ENCODE measurements at places on chromosomes 16 and 17.

DNA sequence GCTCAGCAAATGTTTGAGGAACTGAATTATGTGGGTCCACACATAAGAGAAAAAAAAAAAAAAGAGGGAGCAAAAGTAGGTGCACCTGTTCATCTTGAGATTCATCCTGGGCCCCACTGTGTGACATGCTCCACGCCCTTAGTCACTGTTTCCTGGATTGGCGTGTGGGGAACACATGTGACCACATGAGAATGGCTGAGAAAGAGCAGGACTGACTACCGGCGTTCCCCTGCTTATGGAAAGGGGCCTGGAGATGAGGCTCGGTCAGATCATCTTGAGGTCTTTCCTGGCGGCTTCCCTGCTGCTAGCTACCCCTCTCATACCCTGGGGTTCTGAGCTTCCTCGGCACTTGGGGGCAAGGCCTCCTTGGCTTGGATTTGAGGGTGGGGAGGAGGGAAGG is 3.9 kb downstream of the DEXI start:
- no peak for DNase-seq

DNA sequence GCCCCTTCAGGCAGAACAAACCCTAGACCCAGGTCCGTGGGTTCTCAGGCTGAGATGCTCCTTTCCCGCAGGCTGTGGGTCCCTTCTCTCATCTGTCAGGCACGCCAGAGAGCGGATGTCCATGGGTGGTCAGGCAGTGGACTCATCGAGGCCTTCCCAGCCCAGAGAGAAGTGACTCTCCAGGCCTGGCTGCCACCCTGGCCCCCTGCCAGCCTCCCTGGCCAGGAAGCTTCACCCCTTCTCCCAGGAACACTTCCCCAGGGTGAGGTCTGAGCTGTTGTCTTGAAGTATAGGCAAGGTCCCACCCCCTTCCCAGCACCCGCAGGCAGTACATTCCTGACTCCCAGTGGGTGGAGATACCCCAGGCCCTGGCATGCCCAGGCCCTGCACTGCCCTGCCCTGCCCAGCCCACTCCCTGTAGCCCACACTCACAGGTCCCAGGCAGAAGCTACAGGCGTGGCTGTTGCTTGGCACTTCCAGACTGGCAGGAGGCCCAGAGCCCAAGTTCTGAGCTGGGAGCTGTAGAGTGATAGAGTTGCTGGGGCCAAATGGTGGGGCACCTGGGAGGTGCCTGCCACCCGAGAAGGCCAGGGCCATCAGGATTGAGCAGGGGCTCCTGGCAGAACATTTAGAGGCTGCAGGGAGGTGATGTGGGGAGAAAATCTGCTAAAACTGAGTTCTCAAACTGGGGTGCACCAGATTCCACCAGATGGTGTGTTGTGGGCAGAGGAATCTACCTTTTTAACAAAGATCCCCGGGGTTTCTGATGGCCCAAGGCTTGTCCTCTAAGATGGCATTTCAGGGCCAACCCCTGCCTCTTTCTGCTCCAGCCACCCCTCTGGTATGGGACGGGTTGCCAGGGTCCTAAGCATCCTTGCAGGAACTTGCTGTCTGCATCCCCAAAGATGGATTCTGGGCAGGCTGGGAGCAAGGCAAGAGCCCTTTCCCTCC is 6.7 kb downstream of the ITGA3 start:
- DNase-seq = peak; percentile 97

GRCh38 chr16:69852815-69853214 is 90.7 kb downstream of the WWP2 start:
- DNase-seq = no peak

DNA sequence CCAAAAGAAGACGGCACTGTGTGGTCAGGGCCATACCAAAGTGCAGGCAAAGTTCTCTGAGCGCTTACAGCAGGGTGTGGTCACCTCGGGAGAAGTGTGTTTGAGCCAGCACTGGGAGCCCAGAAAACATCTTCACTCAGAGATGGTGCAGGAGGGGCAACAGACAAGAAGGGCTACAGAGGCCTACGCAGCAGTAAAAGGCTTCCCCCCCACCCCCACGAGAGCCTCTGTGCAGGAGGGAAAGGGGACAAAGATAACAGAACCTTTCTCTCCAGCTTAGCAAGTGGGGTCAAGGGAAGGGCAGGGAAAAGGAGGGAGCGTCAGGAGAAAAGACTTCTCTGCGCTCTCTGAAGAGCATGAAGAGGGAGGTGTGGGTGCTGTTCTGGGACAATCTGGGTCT is 2.8 kb downstream of the VAT1 start:
- DNase-seq = peak; percentile 81

- DNase-seq = no peak
Measured at GRCh38 chr17:32654324-32654723, 167.5 kb downstream of the CDK5R1 start.

- DNase-seq = peak; percentile 19
Measured at GRCh38 chr17:38325221-38325851, 18.4 kb downstream of the GPR179 start.

DNA sequence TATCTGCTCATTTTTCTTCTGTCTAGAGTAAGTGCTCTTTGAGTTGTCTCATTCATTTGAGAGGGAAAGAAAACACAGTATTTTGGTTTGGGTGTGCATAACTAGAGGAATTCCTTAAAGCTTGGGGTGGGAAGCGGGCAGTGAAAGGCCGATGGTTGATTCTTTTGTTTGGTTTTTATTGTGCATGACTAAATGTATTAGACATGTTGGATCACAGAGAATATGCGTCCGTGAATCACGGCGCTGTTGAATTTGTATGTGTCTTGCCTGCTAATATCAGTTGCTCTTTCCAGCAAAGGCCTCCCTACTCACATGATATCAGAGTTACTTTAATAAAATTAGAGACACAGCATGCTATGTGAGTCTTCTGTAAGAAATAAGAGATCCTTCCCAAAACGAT is 180.0 kb downstream of the CHD9NB start:
- no peak for DNase-seq

- DNase-seq = no peak
Measured at GRCh38 chr16:65126845-65127624, 5.2 kb upstream of the CDH11 start.

DNA sequence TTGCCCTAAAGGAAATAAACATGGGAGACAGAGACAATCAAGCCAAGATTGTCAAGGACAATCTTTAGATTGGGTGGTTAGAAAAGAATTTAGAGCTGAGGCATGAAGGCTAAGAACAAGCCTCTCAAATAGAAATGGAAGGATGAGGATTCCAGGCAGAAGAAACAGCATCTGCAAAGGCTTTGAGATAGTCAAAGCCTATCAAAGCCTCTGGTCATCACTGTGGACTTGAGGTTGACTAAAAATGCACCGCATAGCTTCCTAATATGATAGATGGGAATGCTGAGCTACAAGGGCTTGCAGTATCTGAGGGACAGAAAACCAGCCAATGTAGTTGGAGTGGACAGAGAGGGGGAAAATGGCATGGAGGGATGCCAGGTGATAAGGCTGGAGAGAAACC is 109.8 kb upstream of the FAM20A start:
- DNase-seq = no peak

GRCh38 chr17:40793832-40794231 is 5.9 kb downstream of the KRT28 start:
- no peak for DNase-seq

DNA sequence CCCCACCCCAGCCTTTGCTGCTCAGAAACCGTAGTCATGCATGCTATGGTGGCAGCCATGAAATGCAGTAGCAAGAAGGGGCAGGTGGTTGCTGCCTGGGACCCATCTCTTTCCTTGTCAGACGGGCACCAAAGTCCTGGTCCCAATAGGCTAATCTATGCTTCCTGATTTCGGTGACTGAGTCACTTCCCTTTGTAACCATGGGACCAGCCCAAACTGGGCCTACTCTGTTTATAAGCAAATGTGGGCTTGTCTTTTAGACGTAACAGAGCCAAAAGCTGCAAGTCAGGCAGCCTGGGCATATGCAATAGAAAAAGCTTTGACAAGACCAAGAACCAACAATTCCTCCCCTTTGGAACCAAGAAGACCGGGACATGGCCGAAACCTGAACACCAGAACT is 99.1 kb upstream of the RBBP6 start:
- no peak for DNase-seq

DNA sequence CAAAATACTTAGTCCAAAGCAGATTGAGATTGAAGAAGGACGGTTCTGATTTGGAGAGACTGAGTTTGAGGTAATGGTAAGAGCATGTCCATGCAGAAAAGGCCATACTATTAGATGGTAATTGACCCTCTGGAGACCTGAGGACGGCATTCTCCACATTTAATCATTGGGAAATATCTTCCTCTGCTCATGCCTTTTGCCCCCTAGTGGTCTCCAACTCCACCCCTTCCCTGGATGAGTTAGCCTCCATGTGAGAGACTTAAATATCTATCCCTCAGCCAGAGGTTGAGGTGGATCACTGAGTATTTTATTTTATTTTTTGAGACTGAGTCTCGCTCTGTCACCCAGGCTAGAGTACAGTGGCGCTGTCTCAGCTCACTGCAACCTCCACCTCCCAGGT is 10.4 kb upstream of the OR3A1 start:
- DNase-seq = no peak

DNA sequence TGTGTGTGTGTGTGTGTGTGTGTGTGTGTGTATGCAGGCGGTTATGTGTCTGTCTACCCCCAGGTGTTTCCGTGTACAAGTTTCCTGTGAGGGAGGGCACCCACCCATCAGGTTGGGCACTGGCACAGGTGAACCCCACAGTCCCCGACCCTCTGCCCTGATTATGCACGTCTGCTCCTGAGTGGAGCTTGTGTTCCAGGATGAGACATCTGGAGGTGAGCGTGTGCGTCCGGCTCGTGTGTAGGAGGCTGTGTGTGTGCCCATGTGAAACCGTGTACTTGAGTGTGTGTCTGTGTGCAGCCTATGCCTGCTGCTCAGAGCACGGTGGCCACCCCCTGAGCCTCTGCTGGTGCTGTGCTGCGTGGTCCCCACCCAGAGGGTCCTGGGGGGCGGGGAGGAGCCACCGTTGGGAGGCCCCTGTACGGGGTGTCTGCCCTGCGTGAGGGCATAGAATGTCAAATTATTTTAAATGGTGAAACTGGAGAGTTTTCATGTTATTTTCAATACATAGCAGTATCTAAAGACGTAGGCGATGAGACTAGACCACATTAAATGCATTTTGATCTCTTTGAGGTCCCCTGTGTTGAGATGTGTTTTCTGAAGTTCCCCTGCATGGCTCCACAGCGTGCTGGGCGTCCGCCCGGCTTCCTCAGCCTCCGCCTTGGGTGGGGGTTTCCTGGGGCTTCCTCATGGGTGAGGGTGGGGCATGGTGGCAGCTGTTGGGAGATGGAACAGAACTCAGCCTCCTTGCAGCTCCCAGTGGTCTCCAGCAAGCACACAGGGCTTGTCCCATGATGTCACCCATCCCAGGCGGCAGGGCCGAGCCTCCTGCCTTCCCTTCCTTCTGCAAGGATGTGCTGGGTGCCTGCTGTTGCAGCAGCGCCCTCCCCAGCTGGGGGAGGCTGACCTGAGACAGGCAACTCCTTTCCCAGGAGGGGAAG is 43.4 kb downstream of the KCNJ12 start:
- DNase-seq = peak; percentile 85

- DNase-seq = no peak
Measured at GRCh38 chr17:66379996-66380395, 77.6 kb downstream of the PRKCA start.

GRCh38 chr16:23597003-23597756 is 1.1 kb upstream of the NDUFAB1 start:
- DNase-seq = no peak

DNA sequence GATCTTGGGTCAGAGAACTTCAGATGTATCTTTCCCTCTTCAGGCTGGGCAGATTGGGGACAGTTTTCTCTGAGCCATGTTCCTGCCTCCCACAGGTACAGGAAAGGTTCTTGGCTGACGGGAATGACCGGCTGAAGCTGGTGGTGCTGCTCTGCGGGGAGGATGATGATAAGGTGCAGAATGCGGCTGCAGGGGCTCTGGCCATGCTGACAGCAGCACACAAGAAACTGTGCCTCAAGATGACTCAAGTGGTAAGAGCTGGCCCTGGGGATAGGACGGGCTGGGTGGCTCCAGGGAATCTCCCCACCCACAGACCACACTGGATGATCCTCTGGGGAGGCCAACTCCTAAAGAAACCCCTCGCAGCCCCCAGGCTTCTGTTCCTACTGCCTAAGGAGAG is 10.9 kb downstream of the SLC35G3 start:
- DNase-seq = no peak

DNA sequence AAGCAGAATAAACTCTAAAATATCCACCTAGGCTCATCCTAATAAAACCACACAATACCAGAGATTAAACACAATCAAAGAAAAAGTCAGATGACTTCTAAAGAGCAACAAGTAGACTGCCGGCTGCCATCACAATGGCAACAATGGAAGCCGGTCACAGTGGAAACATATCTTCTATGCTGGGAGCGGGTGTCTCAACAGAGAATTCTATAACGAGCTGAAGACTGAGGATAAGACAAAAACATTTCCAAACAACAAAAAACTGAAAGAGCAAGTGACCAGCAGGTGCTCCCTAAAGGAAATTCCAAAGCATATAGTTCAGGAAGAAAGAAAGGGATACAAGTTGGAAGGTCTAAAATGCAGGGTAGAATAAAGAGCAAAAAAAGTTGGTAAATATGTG is 8.9 kb downstream of the NSMCE1 start:
- no peak for DNase-seq

DNA sequence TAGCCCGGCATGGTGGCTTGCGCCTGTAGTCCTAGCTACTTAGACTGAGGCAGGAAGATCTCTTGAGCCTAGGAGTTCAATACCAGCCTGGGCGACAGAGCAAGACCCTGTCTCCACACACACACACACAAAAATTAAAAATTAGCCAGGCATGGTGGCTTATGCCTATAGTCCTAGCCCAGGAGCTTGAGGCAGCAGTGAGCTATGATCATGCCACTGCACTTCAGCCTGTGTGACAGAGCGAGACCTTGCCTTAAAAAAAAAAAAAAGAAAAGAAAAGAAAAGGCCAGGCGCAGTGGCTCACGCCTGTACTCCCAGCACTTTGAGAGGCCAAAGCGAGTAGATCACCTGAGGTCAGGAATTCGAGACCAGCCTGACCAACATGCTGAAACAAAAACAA is 23.9 kb downstream of the C17orf75 start:
- no peak for DNase-seq

DNA sequence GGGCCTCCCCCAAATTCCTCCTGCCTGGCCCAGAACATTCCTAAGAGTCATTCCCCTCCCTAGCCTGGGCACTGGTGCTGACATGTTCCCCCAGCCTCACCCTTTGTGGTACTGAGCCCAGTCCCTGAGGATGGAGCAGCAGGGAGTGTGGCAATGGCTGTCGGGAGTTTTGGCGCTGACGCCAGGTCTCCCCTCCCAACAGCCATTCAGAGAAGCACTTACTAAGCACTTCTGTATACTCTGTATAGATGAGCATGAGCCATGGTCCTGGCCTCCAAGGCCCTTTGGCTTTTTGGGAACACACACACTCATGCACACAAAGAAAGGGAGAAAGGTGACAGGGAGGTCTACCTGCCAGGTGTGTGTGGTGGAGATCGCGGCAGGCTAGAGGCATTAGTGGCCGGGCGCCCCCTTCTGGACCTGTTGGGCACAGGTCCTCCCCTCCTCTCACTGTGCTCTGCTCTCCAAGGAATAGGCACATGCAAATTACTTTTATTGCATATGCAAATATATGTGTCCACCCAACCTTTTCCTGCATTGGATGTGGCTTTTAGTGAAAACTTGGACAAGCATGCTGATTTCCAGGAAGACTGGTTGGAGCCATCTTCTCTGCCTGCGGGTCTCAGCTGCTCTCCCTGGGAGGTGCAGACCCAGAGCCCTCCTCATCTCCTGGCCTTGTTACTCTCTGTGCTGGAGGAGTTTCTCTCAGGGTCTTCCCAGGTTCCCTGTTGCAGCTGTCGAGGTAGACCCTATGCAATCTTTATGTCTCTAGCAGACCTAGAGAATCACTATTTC is 17.4 kb upstream of the C17orf107 start:
- peak; percentile 88 for DNase-seq
